ENCODE measurements at places on chromosomes 1 and 21. TPM values are rescaled to one million over a fixed set of nuclear protein-coding genes. Genes with fewer than 3 reads are reported as not detected.

GRCh38 chr1:206826394-206826793 is 39.0 kb upstream of the IL20 start:
- no peak for DNase-seq

- DNase-seq = peak; percentile 29
Measured at GRCh38 chr1:85579622-85580021, 939 bp upstream of the CCN1 start.

The TMEM61 gene
- 12.2 TPM for total RNA-seq

GRCh38 chr1:246297279-246298265 is 209.5 kb downstream of the SMYD3 start:
- DNase-seq = no peak

The SYCP1 gene
- not detected for total RNA-seq

GRCh38 chr1:68938051-68938666 is 441.3 kb upstream of the DEPDC1 start:
- DNase-seq = no peak

DNA sequence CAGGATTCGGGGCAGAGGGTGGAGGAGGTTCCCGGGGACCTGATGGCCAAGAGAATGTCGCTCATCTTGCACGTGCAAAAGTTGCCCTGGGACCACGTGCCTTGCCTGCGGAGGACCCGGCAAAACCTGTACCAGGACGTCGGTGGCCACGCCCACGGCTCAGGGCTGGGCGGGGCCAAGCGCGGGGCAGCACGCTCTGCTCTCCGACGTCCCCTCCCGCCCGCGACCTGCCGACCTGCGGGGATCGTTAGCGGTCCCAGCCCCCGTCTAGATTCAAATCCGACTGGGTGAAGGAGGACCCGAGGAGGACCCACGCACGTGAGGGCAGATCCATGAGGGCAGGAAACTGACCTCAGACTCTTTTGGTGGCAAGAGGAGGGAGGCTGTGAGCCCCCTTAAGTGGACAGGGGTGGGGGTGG is at the start of gene C1orf167:
TSS of gene C1orf167 (plus strand) at position 206 of the 419 bp plus-strand sequence. CDS start 2,208 bp downstream, outside the sequence.
- DNase-seq = peak; percentile 26

DNA sequence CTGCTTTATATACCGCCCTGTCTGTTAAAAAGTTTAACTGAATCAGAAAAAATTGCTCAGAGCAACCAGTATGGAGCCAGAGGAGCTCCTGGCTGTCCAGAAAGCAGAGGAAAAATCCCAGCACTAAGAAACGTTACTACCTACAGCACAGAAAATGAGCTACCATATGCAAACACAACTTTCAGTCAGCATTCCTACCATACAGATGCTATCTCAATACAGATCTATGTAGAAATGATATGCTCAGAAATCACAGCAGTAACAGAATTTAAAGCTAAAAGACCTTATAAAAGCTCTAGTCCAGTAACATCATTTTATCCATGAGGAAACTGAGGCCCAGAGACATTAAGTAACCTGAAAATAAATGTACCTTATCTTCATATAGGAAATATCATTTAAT is 38.7 kb downstream of the PCNX2 start:
- DNase-seq = no peak

The PRRX1 gene
- 3.0 TPM for total RNA-seq

DNA sequence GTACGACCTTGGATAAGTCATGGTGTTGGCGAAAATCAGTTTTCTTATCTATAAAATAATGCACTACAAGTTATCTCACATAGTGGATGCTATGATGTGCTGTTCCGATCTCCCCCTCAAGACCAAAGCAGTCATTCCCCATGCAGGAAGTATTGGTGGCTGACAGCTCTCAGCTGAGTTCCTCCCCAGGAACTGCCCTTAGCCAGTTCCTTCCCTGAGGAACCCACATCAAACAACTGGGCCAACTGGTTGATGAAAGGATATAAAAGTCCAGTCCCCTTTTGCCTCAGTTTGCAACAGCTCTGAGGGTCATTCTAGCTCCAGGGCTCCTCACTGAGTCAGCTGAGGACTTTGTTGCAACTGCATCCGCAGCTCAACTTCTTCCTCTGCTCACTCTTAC is 16.1 kb upstream of the SLAMF1 start:
- no peak for DNase-seq

DNA sequence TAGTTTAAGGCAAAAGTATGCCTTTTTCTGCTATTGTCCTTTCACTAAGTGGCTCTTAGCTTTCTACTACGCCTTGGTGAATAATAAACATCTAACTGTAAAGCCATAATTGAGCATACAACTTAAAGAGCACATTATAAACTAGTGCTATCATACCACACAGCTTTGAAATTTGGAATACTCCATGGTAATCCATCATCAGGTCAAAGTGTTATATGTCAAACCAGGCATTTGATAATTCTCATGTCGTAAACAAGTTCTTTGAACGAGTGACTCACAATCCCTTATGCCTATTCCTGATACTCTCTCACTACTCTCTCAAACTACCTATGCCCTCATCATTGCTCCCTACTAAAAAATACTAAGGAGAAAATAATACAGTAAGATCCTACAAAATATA is 60.3 kb upstream of the FMN2 start:
- no peak for DNase-seq
